ENCODE measurements at places on chromosomes 16 and 17.

DNA sequence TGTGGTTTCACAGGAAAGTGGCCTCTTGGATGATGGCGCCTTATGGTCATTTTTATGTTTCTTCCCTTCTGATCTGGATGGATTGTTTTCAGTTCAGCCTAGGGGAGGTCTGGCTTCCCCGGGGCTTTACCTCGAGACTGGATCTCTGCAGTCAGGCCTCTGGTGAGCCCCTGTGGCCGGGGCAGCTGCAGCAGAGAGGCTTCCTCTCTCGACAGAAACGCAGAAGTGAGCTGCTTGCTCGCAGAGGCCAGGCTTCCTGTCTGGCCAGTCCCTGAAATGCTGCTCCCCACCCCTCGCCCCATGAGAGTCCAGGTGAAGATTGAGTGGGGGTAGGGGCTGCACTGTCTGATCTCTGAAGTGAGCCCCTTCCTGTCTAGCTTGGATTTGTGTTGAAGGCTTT is 44.0 kb downstream of the PLCG2 start:
- DNase-seq: no peak

GRCh38 chr16:87027056-87027616 is 290.1 kb downstream of the C16orf95 start:
- no peak for DNase-seq

DNA sequence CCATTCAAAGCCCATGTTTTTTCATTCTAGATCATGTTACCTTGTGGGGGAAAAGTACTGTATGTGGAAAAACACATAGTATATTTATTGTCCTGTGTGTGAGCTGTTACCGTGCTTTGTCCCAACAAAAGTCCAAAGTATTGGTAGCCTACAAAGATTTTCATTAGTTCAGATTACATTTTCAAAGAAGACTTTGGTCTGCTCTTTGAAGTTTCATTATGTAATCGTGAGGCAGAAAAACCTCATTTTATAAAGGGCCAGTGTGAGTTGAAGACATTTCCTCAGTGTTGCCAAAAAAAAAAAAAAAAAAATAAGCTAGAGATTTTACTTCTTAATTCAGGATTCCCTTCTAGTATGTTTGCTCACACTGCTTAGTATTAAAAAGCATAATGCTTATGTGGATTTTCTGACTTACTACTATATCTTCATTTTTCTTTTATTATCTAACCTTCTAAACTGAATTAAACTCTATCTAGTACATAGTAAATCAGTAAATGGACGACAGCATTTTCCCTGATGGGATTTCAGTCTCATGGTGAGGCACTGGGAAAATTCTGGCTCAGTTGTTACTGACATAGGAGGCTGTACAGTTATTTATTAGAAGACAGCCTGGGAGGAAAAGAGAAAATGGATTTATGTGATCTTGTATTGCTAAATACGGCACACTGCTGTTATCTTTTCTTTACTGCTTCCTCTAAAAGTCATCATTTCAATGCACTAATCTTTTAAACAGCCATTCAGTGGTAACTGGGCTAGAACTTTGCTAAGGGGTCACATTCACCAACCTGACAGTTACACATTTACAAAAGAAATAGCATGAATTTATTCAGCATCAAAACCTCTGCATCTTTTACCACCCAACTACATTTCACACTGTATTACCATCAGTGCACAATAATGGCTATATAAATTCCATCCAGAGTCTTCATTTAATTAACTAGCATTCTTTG is 100.6 kb downstream of the STXBP4 start:
- DNase-seq: no peak

- DNase-seq: no peak
Measured at GRCh38 chr17:28317099-28317965, 1.7 kb upstream of the TMEM97 start.

DNA sequence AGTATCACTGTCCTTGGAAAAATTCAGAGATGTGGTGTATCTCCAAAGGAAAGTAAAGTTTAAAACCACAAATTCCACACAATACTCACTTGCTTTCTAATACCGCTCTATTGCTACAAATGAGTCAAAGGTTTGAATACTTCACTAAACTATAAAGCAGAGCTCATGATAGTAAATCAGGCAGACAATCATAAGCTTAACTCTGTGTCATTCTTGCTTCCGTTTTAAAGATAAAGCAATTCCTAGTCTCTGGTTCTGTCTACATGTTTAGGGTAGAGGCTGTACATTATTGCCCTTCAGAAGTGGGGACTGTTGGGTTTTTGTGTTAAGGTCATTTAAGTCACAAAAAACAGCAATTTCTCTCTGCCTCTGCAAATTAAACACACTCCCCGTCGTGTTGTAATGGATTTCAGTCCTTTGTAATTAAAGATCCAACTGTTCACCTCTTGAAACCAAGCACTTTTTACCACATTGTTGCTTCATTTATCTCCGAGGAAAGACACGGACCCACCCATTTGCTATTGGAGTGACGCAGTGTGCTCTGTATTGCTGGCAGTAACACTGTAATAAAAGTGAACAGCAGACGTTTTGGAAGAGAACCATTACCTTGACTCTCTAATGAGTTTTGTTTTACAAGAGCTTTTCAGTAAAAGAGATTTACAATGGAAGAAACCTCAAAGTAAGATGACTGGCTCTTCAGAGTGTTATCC is 83.1 kb upstream of the CNTNAP4 start:
- DNase-seq: no peak

- no peak for DNase-seq
Measured at GRCh38 chr16:82152196-82152595, 17.8 kb downstream of the MPHOSPH6 start.

- no peak for DNase-seq
Measured at GRCh38 chr17:43418441-43419374, 19.9 kb downstream of the ARL4D start.

DNA sequence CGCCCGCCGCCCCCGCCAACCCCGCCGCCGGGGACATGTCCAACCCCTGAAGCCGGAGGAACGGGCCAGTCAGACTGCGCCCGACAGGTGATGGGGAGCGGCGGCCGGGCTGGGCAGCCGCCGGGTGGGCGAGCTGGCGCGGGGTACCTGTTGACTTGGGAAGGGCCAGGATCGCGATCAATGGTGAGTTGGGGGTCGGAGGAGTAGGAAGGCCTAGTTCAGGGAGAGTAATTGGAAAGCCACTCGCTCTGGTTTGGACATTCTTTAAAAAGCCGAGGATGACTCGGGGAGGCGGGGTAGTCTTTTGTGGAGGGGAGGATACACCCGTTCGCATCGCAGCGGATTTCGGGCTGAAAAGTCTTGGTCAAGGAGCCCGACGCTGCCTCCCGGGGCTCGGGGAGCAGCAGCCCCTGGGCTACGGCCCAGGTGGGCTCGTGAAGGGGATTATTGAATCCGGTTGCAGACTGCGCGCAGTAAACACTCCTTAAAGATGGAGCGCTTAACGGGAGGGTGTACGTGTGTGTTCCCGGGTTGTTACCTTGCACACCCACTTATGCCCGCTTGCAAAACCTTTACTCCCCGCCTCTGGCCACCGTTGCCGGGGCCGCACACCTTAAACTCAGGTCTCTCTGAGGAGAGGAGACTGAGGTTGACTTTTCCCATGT is 123.8 kb downstream of the GOSR1 start:
- DNase-seq: no peak

GRCh38 chr17:83068641-83069570 is 10.5 kb upstream of the METRNL start:
- no peak for DNase-seq
